ENCODE measurements at places on chromosomes 3 and 15.

GRCh38 chr15:90762109-90762508 lies 45.0 kb downstream of the BLM start:
- no peak for DNase-seq

DNA sequence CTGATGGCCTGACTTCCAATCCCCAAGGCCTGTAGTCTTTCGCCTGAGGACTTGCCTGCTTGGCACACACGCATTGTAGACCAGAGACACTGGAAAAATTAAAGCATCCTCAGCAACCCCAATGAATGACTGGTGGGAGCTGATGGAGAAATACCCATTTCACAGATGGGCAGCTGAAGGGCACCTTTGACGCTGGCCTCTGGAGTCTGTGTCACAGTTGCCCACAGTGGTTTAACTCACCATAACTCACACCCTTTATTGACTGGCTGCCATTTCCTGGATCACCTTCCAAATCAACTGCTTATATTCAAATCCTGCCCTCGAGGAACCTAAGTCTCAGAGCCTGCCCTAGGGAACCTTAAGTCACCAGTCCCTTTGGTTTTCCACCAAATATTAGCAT lies 183.1 kb downstream of the SHQ1 start:
- no peak for DNase-seq

GRCh38 chr3:5013021-5013906 lies 34.0 kb downstream of the BHLHE40 start:
- DNase-seq: no peak

- DNase-seq: no peak
Observed at GRCh38 chr15:101248274-101248673, 3.6 kb downstream of the CHSY1 start.

DNA sequence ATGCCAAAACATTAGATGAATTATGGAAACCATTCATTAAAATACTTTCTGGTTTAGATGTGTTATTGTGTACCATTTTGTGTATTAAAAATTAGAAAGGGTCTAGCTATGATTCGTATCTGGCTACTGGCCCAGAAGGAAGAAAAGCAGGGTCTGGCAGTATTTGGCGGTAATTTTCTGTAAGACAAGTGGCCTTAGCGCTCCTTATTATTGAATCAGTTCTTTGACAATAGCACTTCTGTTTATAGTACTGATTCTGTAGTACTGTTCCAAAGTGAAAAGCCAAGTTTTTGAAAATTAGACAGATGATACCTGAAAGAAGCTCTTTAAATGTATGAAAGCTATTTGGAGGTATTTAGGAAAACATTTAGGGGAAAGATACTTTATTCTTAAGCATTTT lies 10.2 kb downstream of the GLCE start:
- no peak for DNase-seq

GRCh38 chr15:67419705-67420104 lies 101.2 kb upstream of the C15orf61 start:
- DNase-seq: no peak

DNA sequence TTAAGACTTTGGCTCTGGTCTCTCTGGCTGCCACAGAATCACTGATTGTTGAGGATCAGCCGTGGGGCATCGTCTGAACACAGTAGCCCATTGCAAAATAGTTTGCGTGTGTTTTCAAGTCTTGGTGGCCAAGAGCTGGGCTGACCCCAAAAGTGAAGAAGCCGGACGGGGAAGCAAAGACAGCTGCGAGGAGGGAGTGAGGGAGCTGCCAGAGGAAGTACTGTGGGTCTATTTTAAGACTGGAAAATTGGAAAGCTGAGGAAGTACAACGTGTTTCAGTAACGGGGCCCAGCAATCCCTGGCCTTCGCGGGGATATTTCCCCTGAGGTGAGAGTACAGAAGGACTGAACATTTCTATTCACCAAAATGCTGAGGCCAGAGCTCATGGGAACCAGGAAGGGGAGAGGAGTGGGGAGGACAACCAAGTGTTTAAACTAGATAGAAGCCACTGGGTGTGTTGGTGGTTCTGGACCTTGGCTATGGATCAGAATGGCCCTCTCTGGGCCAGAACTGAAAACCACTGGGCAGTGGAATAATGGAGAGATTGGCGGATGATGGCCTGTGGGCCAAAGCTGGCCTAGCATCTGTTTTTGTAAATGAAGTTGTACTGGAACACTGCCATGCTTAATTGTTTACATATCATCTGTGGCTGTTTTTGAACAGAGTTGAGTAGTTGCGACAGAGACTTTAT lies 34.1 kb upstream of the LIMD1 start:
- no peak for DNase-seq

- no peak for DNase-seq
Observed at GRCh38 chr3:175015056-175015635, 156.0 kb downstream of the NAALADL2 start.

- no peak for DNase-seq
Observed at GRCh38 chr15:63369781-63370180, 11.9 kb downstream of the CA12 start.

DNA sequence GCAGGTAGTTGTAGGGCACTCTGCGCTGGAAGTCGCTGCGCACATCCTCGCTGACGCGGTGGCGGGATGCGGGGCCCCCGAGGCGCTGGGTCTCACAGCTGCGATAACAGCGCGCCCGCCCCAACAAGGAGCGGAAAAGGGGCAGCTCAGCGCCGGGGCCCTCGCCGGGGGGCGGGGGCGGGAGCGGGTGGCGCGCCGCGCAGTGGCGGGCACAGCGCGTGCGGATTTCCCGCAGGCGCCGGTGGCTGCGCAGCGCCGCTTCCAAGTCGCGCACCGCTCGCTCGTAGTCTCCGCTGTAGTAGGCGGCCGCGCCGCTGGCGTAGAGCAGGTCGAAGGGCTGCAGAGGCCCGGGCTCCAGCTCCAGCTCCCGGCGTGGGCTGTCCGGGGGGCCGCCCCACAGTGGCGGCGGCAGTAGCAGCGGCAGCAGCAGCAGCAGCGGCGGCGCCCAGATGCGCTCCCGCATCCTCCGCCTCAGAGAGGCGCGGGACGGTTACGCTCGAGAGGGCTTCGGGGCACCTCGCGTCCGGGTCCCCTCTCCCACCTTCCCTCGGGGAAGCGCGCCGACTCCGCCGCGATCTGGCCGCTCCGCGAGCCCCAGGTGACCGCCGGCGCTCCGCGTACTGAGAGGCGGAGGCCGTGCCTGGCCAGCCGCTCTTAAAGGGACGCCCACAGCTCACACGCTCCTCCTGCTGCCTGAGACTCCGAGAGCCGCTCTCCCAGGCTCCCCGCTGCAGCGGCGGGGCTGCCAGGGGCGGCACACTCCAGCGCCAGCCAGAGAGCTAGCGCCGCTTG lies at the start of gene P3H2:
Gene P3H2 (minus strand): TSS at position 629 of the 792 bp plus-strand sequence. CDS start 166 bp downstream, at position 463.
- peak; percentile 72 for DNase-seq

- no peak for DNase-seq
Observed at GRCh38 chr3:129985113-129985512, 10.6 kb downstream of the TRH start.

DNA sequence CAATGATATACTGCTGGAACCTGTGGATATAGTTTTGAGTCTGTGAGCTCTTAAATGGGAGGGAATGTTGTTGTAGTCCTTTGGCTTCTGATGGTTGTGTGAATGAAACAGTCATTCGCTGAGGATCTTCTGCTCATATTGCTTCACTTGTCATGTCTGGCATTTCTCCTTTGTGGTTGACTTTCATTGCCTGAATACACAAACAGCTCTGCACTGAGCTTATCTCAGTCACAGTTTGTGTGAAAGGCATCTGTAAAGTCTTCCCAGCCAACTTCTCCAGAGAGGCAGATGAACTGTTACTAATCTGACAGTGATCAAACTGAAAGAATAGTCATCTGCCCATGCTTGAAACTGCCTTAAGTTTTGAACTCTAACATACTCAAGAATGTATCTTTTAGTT lies 59.8 kb downstream of the TMED3 start:
- no peak for DNase-seq

- DNase-seq: no peak
Observed at GRCh38 chr15:52567871-52568600, 794 bp downstream of the ARPP19 start.

DNA sequence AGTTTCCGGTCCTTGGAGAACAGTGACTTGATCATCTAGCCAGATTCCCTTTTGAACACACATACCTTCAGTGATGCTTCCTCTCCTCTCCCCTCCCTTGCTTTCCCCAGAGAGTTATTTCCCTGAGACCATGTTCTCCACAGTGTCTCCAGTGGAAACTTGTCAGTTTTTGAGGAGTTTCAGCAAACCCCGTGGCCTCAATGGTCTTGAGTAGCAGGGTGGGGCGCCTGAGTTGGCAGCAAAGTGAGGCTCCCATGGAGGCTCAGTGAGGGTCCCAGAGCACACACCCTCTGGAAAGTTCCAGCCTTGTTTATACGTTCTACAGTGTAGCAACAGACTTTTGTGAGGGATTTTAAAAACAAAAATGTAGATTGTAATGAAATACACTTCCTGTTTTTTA lies 135.1 kb downstream of the LRRC28 start:
- no peak for DNase-seq

DNA sequence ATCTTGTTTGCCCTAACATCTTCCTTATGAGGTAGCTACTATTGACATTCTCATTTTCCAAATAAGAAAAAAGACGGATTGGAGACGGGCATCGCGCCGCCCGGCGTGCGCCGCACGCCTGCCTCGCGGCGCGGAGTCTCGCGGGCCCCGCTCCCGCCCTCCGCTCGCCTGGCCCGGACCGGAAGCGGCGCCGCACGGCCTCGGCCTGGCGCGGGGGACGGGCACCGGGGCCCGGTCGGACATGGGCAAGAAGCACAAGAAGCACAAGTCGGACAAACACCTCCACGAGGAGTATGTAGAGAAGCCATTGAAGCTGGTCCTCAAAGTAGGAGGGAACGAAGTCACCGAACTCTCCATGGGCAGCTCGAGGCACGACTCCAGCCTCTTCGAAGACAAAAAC lies 112.0 kb downstream of the IL12A start:
- no peak for DNase-seq

DNA sequence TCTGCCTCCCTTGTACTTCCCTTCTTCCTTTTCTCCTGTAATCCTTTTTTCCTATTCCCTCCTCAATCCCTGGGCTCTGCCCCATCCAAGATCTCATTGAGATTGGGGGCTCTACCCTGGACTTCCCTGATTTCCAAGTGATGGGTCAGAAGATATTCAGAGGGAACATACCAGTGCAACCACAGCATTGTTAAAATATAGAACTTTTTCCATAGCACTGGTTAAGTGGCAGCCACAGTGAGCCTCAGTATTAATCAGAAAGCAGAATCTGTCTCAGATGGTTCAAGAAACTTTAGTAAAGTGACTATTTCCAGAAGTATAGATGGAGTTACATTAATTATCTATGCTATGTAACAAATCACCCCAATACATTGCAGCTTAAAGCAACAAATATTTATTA lies 18.7 kb upstream of the SCN10A start:
- DNase-seq: no peak

- no peak for DNase-seq
Observed at GRCh38 chr3:130088061-130088460, 6.4 kb downstream of the ALG1L2 start.

- DNase-seq: no peak
Observed at GRCh38 chr3:185511711-185512110, 12.9 kb upstream of the TMEM41A start.

GRCh38 chr15:89462198-89462912 lies 34.0 kb downstream of the RHCG start:
- DNase-seq: no peak

GRCh38 chr3:124557-125179 lies 71.9 kb upstream of the CHL1 start:
- DNase-seq: no peak

DNA sequence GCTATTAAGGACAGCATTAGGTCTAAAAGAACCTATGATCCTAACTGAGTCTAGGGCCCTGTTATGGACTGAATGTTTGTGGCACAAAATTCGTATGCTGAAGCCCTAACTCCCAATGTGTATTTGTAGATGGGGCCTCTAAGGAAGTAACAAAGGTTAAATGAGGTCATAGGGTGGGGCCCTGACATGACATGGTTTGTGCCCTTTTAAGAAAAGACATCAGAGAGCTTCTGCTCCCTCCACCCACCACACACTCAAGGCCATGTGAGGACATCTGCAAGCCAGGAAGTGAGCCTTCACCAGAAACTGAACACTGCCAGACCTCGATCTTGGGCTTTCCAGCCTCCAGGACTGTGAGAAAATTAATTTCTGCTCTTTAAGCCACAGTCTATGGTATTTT lies 49.2 kb downstream of the PHC3 start:
- DNase-seq: no peak

DNA sequence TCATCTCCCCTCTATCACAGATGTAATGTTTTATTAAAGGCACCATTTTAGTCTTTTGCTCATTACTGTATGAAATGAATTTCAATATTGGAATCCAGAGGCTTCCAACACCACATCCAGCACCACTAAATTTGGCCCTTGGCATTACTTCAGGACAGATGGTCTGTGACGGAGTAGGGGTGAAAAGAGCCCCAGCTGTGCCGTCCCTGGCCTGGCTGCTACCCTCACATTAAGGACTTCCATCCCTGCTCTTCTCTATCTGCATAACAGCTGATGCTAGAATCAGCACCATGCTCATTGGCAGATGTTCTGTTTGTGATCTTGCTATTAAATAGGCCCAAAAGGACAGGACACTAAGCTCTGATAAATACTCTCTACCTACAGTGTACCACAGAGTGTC lies 152.9 kb downstream of the IL1RAP start:
- no peak for DNase-seq

DNA sequence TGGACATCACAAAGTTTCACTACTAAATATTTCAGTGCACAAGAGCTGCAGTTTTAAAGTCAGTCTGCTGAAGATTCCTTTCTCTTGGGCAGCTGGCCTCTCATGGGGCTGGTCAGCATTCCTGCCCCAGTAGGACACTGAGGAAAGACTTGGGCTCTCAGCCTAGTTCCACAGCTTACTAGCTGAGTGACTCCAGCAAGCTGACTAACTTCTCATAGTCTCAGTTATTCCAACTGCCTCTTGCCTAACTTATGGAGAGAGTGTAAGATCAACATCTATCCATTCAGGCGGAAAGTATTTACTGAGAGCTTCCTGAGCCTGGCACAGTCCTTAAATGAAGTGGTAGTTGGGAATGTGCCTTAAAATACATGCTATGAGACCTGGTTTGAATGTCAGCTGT lies 27.0 kb downstream of the TM4SF4 start:
- no peak for DNase-seq

- DNase-seq: no peak
Observed at GRCh38 chr15:70493787-70494516, 269.4 kb downstream of the UACA start.
